Vagina (tissue), 2 donors: ENCODE measurements at places on chromosomes 12 and 14.
A peak's percentile ranks its signal among the peaks of the same experiment; 100 is the strongest.

DNA sequence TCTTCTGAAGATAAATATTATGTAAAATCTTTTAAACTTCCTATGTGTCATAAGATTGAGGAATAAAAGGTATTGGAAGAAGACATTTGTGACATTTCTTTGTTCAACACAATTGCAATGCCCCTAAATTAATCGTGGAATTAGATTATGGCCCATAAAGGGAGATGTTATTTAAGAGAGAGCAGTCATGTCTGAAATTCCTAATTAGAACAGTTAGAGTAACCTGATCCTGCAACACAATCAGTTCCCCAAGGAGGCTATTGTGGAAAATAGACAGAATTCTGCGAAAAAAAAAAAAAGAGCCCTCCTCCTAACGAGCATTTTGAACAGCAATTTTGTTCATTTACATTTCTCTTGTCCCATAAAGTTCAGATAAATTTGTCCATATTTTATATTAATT, 339.5 kb downstream of the PAWR start:
- no peak for DNase-seq

- peak; percentile 20 for DNase-seq
Observed at GRCh38 chr14:99158150-99158549, 113.8 kb downstream of the BCL11B start.

GRCh38 chr12:91335699-91336098, 153.1 kb upstream of the DCN start:
- DNase-seq = no peak

GRCh38 chr12:120941846-120942405, 36.4 kb upstream of the HNF1A start:
- DNase-seq = no peak

DNA sequence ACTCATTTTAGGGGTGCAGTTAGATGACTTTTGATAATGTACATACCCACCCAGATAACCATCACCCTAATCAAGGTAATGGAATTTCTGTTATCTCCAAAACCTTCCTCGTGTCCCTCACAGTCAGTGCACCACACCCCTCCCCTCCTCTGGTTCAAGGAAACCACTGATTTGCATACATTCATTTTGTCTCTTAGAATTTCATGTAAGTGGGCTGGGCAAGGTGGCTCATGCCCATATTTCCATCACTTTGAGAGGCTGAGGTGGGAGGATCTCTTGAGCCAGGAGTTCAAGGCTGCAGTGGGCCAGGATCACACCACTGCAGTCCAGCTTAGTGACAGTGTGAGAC, 15.7 kb downstream of the ADIPOR2 start:
- no peak for DNase-seq

GRCh38 chr12:63292471-63293221, 141.6 kb upstream of the AVPR1A start:
- no peak for DNase-seq

GRCh38 chr14:63547798-63548335, 4.7 kb upstream of the PPP2R5E start:
- DNase-seq = no peak

- no peak for DNase-seq
Observed at GRCh38 chr14:51544471-51544870, 107.2 kb upstream of the FRMD6 start.

DNA sequence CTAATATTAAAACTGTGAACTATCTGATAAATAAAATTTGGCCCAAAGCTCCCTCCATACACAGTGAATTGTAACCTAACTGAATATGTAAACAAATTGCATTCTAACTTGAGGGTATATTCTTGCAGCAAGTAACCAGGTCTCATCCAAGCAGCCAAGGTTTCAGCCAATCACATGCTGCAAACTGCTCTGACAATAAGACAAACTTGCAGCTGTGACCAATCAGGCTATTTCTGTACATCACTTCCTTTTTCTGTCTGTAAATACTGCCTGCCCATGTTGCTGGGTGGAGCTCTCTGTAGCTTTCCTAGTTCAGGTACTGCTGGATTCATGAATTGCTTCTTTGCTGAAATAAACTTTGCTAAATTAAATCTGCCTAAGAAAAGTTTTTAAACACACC, 499.0 kb downstream of the GALC start:
- DNase-seq = no peak

DNA sequence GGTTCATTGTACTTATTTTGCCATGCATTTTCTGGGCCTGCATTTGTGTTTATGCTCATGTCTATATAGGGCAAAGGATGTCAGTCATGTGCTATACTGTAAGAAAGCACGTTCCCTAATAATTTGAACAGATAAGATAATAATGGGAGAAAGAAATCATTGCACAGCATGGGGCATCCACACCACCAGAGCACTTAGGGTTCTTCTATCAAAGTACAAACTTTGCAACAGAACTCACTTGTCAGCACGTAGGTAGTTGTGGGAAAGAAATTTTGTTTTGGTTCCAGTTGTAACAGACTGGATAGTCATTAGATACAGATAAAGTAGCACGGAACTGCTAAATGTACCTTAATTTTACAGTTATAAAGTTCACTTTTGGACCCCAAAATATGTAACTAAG, 10.1 kb downstream of the PPP1CC start:
- no peak for DNase-seq

GRCh38 chr12:123533672-123534643, at the start of gene RILPL1:
Gene RILPL1 (minus strand): TSS chr12:123533719. CDS start chr12:123533482, 237 bp downstream.
- DNase-seq = no peak

- no peak for DNase-seq
Observed at GRCh38 chr12:128966203-128966810, 113.0 kb downstream of the GLT1D1 start.

DNA sequence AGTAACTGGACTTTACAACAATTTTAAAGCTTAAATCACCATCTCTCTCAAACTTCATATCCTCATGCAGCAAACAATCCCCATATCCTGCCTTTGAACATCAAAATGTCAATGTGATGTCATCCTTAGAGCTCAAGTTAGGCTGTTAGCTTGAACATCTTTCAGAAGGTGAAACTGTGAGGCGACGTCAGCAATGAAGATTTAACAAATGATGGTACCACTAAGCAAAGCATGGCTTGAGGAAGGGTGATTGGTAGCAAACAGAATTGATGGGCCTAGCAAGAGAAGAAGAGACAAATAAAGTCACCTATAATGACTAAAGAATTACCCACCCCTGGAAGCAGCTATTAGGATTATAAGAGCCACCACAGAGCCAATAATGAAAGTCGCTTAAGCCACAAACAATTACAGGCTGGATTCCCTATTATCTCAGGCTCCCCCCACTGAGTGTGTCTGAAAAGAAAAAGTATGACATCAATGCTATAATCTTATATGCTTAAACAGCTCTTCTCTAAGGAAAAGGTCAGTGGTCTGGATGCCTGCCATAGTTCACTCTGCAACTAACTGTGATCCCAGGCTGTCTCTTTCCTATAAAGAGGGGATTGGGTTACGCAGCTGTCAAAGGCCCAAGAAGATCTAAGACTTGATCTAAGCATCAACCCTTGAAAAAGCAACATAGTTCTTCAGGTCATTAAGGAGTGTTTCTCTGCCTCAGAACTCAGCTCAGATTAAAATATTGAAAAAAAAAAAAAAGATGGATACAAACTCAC, 18.1 kb downstream of the EGLN3 start:
- DNase-seq = no peak

DNA sequence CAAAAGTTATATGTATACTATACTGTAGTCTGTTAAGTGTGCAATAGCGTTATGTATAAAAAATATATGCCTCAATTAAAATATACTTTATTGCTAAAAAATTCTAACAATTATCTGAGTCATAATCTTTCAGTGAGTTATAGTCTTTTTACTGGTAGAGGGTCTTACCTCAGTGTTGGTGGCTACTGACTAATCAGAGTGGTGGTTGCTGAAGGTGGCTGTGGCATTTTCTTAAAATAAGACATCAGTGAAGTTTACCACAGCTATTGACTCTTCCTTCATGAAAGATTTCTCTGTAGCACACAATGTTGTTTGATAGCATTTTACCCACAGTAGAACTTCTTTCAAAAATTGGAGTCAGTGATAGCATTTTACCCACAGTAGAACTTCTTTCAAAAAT, 23.4 kb downstream of the POLR3B start:
- no peak for DNase-seq

GRCh38 chr14:106024983-106025604, 498.7 kb downstream of the TMEM121 start:
- DNase-seq = no peak

- DNase-seq = peak; percentile 98
Observed at GRCh38 chr12:124422570-124423523, 128.0 kb downstream of the RFLNA start.

- no peak for DNase-seq
Observed at GRCh38 chr14:92692822-92693226, 55.6 kb downstream of the LGMN start.

GRCh38 chr12:95637471-95638155, 86.3 kb upstream of the USP44 start:
- DNase-seq = no peak

DNA sequence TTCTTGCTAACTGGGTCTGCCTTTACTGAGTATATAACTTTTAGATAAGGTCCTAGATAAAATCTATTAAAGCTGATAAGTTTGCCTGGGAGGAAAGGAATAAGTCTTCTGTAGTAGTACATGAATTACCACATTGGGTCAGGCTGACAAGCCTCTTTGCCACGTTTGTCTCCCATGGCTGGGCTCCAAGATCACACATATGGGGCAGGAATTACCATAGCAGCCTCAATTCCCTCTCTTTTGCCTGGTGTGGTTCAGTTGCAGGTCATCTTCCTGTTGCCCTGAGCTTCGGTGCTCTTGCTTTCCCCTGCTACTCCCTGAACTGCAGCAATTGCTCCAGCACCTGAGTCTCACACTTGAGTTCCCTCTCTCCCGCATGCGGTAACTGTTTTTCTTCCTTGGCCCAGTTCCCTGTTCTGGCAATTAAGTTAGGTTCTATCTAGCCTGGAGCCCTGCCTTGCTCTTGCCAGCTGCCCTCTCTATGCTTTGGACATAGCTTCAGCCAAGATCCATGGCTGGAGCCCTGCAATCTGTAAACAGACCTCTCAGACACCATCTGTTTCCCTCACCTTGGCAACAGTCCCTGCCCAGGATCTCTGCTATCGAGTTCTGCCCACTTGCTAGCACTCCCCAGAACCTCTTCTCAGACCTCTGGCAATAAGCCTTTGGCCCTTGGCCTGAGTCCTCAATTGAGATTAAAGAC, 5.8 kb upstream of the GLT8D2 start:
- no peak for DNase-seq

GRCh38 chr14:66634876-66635275, 126.9 kb downstream of the GPHN start:
- DNase-seq = no peak

DNA sequence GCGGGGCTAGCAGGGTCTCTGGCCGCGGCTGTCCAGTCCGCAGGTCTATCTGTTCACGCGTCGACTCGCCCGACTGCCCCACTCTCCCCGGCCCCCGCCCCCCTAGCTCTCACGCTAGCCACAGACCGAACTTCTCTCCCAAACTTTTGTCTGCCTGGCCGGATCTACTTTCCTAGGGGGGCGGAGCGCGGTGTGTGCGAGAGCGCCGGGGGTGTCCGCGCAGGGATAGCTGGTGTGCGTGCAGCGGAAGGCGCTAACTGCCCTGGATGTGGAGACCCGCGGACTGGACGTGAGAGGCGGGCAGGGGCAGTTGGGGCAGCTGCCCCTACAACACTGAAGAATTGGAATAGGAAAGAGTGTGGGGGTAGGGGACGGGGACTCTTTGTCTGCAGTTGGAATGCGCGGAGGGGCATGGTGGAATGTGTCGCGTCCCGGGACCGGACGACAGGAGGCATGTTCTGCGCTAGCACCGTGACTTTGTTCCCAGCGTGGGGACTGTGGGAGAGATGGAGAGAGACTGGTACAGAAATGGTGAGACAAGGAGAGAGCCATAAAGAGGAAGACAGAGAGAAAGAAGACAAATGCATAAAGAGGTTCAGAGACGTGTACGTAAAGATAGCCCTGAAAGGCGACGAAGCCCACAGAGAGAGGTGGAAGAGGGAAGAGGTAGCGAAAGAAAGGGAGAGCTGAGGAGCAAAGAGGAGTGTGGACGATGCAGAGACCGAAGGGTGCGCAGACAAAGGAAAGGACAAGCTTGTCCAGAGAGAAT, at the start of gene AJUBA:
Gene AJUBA, minus strand, starts transcription at position 75 of the 769 bp plus-strand sequence. CDS start 285 bp downstream, outside the sequence.
- no peak for DNase-seq

DNA sequence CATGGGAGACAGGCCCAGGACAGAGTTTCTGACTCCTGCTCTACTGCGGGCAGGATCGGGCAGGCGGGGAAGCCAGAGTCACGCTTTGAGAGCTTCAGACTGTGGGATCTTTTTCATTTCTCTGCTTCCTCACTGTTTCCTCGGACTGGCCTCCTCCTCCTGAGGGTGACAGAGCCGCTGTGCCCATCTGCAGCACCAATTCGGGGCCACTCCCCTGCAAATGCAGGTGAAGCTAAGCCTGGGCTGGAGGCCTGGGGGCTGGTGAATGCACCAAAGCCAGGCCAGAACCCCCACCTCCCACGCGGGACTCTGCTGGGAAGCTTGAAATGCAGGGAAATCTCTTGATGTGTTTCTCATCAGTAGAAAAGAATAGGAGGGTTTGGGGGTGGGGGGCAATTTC, 77.5 kb downstream of the FOXN3 start:
- DNase-seq = no peak

GRCh38 chr14:58141893-58142292, 10.1 kb downstream of the ARMH4 start:
- no peak for DNase-seq

GRCh38 chr12:99600388-99600787, 47.2 kb upstream of the GARIN6 start:
- no peak for DNase-seq

DNA sequence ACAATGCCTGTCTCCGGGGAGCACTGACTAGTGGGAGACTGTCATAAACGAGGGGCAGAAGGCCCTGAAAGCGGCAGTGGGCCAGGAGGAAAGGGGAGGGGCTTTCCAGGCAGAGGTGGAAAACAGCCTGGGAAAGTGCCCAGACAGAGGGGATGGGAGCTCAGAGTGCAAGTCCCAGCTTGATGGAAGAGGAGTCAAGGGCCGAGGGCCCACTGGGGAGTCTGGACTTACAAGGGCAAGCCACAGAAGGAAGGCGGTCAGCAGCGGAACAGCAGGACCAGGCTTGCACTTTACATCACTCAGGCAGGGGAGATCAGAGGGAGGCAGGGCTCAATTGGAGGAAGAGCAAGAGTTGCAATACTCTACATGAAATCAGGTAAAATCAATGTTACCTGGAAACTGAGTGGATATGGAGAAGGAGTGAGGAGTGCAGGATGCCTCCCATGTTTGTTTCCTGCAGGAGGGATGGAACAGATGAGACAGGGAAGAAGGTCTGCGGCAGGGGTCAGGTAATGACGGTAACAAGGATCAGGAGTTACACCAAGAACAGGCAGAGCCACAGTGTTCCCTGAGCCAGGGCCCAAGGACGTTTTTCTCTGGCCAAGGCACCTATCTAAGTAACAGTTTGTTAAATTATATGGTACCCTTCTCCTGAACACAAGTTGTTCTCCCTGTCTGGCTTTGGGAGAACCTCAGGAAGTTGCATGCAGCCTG, 23.8 kb downstream of the PXN start:
- no peak for DNase-seq

GRCh38 chr14:66017927-66018326, 468.2 kb upstream of the CCDC196 start:
- DNase-seq = no peak

DNA sequence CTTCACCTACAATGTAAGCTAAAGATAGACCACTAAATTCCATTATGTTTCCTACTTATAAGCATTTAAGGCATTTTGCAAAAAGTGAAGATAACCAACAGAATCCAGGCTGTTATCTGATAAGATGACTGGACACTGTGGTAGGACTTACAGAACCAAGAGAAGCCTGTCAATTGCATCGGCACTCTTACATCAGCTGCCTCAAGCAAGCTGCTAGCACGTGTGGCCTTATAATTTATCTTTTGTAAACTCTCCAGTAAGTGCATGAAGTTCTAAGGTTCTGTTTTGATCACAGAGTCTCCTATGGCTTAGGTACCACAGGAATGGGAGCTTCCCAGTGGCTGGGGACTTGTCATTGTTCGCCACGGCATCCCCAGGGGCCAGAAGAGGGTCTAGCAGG, 88.7 kb downstream of the TRAFD1 start:
- no peak for DNase-seq
